ENCODE measurements at places on chromosomes 6 and 20.

DNA sequence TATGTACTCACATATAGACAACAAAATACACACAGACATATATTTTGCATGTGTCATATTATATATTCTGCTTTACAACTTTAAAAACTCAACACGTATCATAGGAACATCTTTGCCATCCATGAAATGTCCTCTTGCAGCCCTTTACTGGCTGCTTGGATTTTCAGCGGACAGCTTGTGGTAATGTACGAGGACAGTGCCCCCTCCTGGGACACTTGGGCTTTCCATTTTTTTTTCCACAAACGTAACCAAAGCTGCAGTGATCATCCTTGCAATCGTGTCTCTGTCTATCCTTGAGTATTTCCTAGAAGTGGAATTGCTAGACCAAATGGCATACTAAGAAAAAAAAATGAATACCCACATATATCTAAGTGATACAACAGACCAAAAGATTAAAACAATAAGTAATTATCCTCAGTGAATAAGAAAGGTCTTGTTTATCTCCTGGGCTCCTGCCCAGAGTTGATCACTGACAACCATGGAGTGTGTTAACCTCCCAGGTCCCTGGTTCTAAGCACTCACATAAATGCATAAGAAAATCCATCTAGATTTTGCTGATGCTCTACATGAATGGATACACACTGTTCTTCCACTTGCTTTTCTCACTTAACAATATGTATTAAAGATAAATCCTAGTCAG lies 18.1 kb downstream of the BPI start:
- DNase-seq: no peak

- DNase-seq: no peak
Measured at GRCh38 chr6:45491874-45492273, 114.1 kb upstream of the SUPT3H start.

GRCh38 chr20:10481676-10482075 lies 46.6 kb downstream of the SLX4IP start:
- DNase-seq: no peak

- DNase-seq: no peak
Measured at GRCh38 chr20:48759631-48760245, 68.1 kb downstream of the PREX1 start.

- DNase-seq: no peak
Measured at GRCh38 chr20:58567437-58567836, 52.2 kb upstream of the APCDD1L start.

DNA sequence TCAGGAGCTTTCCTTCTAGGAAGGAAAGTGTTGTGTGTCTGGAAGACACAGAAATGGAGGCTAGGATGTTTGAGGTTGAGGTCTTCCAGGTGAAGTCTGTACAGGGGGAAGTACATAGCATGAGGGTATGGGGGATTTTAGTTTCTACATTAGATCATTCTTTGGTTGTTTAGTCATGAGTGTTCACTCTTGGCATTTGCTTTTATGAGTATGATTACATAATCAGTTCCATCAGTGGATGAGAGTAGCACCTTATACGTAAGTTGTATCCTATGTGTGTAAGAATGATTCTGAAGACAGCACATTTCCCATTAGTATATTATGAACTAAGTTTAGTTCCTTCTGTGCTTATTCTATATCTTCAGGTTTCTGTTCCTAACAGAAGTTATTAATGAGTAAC lies 1.9 kb downstream of the CDYL start:
- no peak for DNase-seq
